NCI-H1105 (cell line): ENCODE measurements at places on chromosomes 5 and 9.

GRCh38 chr5:42423285-42424165 lies at the start of gene GHR:
TSS of gene GHR (plus strand) at chr5:42423439. CDS start at chr5:42565875, 142,436 bp downstream.
- peak; percentile 79 for DNase-seq

- DNase-seq = no peak
These were observed 2.2 kb downstream of the TMEM141 start for GRCh38 chr9:136793086-136793946.

GRCh38 chr5:171845040-171845630 lies 59.5 kb downstream of the SMIM23 start:
- no peak for DNase-seq

GRCh38 chr5:72746736-72747135 lies 69.7 kb upstream of the TNPO1 start:
- no peak for DNase-seq

GRCh38 chr9:121651295-121652020 lies at the start of gene DAB2IP:
TSS of gene DAB2IP (plus strand) at chr9:121651634. CDS start at chr9:121651776, 142 bp downstream.
- peak; percentile 50 for DNase-seq

DNA sequence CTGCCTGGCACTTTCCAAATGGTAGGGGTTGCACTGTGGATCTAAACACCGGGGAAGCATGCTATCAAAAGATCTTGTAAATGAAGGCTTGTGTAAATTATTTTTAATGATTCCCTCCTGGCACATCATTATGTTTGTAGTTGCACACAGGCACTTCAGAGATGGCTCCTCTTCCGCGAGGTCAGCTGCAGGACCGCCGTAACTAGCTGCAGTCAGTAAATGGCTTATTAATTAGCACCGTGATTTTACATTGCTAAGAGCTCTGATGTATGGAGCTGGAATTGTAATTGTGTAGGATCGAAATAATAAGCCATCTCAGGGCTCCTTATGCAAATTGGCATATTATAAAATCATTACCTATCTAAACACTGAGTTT lies 397.6 kb upstream of the IRX1 start:
- DNase-seq = no peak

GRCh38 chr9:137411260-137411644 lies 11.7 kb downstream of the EXD3 start:
- no peak for DNase-seq

GRCh38 chr5:158718738-158719505 lies 380.8 kb downstream of the EBF1 start:
- no peak for DNase-seq

DNA sequence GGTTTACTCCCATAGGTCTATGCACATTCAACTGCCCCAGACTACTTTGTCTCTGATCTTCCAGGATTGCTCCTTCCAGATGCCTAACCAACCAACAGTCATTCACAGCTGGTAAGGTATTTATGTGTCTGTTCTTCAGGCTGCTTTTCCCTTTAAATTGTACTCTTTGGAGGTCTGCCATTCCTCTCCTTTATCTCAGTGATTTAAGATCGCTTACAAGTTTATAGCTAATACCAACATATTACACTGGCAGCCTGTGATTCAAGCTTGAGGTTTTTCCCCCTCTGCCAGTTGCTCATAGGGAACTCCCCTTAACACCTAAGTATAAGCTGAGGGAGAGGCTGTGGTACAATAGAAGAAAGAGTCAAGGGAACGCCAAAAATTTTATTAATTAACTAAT lies 711.7 kb upstream of the EDIL3 start:
- DNase-seq = no peak

DNA sequence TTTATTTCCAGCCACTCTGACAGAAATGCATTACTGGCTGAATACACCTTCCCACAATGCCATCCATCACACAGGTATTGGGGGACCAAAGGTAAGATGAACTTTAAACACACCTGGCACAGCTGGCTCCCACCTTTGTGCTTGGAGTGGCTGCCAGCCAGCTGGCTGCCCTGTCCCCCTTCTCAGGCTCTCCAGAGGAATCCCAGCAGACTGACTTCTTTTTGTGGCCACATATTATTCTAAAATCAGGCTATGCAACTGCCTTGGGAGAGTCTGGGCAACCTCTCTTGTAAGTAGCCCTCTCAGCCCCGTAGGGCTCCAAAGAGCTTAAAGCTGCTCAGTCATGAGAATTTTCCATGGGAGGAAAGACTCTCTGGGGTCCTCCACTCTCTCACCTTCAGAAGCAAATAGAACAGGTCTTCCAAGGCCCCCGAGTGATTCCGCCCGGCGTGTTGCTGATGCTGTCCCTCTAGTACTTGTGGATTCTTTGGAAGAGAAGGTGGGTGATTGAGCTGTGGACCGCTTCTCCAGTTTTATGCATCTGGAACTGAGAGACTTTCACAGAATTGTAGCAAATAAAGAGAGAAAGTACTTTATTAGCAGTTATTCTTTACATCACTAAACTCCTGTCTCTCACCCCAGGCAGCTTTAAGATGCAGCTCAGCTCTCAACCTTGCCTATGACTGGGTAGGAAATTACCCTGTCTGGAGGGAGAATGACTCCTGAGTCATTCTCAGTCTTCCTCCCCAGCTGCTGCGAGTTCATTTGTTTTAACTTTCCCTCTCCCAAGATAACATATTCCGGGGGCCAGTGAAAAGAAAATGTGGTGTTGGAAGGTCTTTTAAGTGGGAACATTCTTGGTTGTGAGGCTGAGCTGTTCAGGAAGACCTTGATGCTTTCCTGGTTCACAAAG lies 159.4 kb upstream of the PITX1 start:
- DNase-seq = no peak

GRCh38 chr9:136629879-136630661 lies 32.6 kb upstream of the EGFL7 start:
- peak; percentile 12 for DNase-seq

DNA sequence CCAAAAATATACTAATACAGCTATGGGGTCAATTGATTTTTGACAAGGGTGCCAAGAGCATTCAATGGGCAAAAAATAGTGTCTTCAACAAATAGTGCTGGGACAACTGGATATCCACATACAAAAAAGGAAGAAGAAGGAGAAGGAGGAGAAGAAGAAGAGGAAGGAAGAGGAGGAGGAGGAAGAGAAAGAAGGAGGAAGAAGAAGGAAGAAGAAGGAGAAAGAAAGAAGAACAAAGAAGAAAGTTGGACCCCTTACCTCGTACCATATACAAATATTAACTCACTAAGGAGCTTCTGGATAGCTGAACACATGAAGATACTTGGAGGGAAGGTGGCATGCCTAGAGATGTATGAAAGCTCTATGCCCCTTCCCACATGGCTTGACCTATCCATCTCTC lies 17.2 kb upstream of the DELE1 start:
- no peak for DNase-seq

- DNase-seq = no peak
These were observed 32.4 kb downstream of the C9 start for GRCh38 chr5:39331861-39332381.

DNA sequence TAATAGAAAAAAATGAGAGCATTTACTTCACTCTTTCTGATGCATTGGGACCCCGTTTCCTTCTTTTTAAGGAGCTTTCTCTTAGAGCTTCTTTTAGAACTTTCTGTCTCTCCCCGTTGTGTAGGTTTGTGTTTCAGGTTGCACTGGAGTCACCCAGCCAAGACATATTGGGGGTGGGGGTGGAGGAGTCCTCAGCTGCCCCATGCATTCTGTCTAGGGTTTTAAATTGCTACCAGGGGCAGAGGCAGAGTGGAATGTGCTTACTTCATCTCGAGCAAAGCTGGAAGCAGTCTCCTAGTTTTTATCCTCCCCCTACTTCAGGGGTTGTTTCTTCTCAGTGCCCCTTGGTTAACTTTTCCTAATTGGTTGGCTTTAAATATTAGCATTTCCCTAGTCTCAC lies 9.4 kb downstream of the OR2K2 start:
- no peak for DNase-seq

DNA sequence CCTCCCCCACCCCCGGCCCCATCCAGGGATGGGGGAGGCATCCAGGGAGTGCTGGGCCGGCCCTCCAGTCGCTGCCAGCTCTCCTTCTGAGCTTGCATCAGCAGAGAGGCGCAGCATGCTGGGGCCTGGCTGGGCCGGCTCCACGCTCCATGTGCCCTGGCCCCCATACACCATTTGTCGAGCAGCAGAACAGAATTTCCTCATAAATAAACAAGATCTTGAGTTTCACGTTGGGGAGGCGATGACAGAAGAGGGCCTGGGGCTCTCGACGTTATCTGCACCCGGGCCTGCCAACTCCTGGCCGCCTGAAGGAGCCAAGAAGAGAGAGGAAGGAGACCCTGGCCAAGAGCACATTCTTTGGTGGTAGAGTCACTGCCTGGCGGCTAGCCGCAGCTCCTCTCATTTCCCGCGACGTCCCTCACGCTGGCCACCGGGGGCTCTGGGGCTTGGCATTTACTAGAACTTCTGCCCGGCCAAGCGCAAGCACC lies 177.0 kb downstream of the FGF18 start:
- DNase-seq = no peak

DNA sequence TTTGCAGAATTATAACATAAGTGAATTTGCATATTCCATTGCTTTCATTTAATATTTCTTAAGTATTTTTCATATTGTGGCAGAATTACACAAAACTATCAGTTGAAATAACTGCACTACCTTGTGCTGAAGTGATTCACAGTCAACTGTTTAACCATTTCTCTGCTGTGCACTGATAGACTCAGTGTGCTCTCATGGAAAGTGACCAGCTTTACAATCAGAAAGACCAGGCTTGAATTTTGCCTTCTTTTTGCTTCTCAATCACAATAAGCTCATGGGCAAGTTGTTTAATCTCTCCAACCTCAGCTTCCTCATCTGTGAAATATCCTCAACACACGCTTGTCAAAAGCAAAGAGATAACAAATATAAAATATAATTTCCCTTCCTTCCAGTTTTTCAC lies 18.3 kb downstream of the CDK5RAP2 start:
- DNase-seq = no peak

DNA sequence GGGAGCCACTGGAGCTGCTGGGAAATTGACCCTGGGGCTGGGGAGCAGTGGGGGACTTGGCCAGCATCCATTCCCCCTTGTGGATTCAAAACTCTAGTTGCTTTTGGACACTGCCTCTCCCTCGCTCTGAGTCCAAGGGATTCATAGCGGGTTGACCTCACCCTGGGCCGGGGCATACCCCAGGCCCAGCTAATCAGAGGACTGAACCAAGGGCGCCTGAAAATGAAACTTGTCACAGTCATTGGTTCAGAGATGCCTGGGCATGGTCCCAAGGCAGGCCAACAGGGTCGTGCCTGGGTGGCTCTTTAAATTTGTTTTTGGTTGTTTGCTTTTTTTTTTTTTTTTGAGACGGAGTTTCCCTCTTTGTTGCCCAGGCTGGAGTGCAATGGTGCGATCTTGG lies 22.6 kb downstream of the STK10 start:
- no peak for DNase-seq

DNA sequence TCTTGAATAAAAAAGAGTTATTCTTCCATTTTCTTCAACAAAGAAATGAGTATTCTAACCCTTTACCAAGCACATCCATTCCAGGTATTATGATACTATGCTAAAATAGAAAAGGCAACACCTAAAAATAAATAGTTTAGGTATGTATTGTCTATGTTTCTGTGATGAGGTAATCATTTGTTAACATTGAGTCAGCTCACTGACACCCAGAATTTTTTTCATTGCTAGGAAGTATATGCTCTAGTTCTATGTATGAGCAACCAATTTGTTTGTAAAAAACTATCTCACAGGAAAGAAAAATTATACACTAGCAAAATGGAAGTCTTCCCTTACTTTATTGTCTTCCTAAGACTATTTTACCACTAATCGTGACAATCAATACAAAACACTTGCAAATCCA lies 615.6 kb upstream of the GRIN3A start:
- no peak for DNase-seq

- peak; percentile 68 for DNase-seq
These were observed 3.6 kb downstream of the TRIO start for GRCh38 chr5:14146725-14147124.

- DNase-seq = no peak
These were observed 101.8 kb upstream of the LARP1 start for GRCh38 chr5:154653418-154653763.

GRCh38 chr9:68706363-68707201 lies 1.5 kb downstream of the PIP5K1B start:
- DNase-seq = no peak

DNA sequence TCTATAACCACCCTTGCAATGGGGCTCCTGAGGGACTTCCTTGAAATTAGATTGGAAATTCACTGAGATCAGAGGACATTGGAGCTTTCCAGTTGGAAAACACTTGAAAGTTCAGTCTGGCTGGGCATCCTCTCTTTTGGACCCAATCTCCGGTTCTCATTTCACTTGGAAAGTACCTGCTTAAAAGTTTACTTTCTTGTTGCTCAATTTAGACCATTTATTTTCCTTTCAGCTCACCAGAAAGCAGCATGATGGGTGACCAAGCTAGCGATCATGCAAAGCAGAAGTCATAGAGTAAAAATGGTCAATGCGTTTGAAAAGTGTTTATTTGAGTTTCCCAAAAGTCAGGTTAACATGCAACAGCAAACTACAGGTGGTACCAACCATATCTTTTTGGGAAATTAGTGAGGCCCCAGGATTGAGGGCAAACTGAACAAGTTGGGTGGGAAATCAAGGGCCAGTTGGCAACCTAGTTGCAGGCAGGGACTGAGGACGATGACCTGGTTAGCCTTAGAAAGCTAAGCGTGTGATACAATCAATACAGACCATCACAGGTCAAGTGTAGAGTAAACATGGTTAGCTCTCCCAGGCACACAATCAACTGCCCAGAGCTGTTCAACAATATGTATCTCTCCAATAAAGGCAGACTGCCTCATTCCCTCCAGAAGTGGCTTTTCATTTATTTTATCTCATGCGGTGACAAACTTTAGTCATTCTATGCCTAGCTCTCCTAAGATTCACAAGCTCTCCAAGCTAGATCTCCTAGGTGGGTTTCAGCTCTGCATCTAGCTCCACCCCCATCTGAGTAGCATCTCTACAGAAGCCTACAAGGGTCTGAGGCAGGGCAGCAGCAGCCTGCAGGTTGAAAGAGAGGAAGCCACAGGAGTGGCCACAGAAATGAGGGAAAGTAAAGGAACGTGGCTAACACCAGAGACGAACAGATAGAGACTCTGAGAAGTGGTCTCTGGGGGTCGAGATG lies 136.9 kb downstream of the UGCG start:
- no peak for DNase-seq

GRCh38 chr9:110809038-110809595 lies 140.5 kb downstream of the MUSK start:
- DNase-seq = no peak

DNA sequence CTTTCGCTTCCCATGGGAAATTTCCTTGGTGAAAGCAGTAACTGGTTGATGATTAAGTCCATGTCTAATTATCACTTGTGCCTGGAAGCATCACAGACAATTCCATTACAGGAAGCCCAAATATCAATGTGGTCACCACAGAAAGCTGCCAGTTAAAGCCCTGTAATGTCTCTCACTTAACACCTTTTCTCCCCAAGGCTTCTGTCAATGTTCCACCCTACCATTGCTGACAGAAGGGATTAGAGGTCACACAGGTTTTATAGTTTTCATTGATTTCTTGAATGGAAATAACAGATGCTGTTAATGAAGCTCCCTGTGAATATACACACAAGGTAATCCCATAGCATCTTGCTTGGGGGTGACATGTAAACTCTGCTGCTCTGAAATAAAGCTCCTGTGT lies 279.2 kb downstream of the COX7C start:
- DNase-seq = no peak

GRCh38 chr5:44613936-44614335 lies 194.8 kb upstream of the MRPS30 start:
- DNase-seq = no peak

- no peak for DNase-seq
These were observed 251.5 kb downstream of the CRB2 start for GRCh38 chr9:123607479-123607878.

- no peak for DNase-seq
These were observed 42.6 kb upstream of the SLC28A3 start for GRCh38 chr9:84383178-84383577.

GRCh38 chr5:142663246-142663645 lies 22.6 kb downstream of the FGF1 start:
- no peak for DNase-seq
